B cell (primary cell): ENCODE measurements at places on chromosomes 11 and 22.
A peak's percentile ranks its signal among the peaks of the same experiment; 100 is the strongest.

GRCh38 chr11:100593291-100593690 is 93.8 kb upstream of the ARHGAP42 start:
- no peak for DNase-seq

- DNase-seq = peak; percentile 72
These were observed 55.8 kb downstream of the MS4A13 start for GRCh38 chr11:60570970-60571369.

GRCh38 chr11:128892866-128893565 is 1.9 kb downstream of the KCNJ5 start:
- DNase-seq = no peak

- DNase-seq = no peak
These were observed 2.9 kb downstream of the BIRC3 start for GRCh38 chr11:102320188-102320587.

GRCh38 chr11:130170345-130170744 is 10.8 kb downstream of the ST14 start:
- DNase-seq = no peak

GRCh38 chr11:79113054-79113690 is 327.7 kb downstream of the TENM4 start:
- no peak for DNase-seq

GRCh38 chr22:35749808-35750207 is 32.1 kb downstream of the APOL5 start:
- DNase-seq = peak; percentile 79

GRCh38 chr11:1202776-1203504 is 19.9 kb upstream of the MUC5B start:
- peak; percentile 77 for DNase-seq

- no peak for DNase-seq
These were observed 1.0 kb upstream of the LRFN4 start for GRCh38 chr11:66855574-66856495.

- no peak for DNase-seq
These were observed 688.5 kb downstream of the TBC1D22A start for GRCh38 chr22:47450876-47451475.

DNA sequence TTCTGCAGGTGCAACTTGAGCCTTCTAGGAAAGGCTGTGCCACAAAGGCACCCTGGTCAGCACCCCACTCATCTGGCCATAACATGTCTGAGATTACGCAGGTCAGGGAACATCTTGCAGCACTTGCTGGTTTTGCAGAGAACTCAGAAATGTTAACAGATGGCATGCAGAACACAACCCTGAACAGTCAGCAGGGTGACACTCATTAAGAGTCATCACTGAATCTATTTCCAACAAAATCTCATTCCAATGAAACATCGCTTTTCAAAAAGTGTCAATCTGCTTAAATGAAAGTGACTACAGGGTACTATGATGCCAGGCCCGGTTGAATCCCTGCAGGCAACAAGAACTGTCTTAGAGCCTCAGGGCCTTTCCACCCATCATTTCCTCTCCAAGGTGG is 369.8 kb upstream of the CCDC90B start:
- no peak for DNase-seq

DNA sequence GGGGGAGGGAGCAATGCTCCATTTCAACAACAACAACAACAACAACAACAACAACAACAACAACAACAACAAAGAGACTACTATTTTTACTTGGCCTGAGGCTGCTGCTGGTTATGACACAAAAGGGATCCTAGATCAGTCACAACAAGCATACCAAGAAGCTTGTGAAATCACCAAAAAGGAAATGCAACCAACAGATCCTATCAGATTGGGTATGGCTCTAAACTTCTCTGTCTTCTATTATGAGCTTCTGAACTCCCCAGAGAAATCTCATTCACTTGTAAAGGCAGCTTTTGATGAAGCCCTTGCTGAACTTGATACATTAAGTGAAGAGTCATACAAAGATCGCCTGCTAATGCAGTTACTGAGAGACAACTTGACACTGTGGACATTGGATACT is 10.5 kb upstream of the MS4A2 start:
- no peak for DNase-seq

DNA sequence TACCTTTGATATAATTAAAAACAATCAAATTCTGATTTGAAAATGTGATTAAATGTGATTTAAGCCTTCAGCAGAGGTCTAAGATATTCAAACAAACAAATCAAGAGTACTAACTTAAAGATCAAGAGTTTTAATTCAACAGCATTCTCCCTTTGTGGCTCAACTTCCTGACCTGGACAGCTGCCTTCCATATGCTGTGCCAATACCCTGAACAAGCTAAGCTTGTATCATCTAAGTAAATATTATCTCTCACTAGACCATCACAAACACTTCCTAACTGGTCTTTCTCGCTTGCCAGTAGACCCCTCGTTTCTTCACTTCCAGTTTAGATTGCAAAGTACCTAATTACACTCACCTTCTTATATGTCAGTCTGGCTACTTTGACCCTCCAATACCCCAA is 35.9 kb upstream of the P4HA3 start:
- no peak for DNase-seq

DNA sequence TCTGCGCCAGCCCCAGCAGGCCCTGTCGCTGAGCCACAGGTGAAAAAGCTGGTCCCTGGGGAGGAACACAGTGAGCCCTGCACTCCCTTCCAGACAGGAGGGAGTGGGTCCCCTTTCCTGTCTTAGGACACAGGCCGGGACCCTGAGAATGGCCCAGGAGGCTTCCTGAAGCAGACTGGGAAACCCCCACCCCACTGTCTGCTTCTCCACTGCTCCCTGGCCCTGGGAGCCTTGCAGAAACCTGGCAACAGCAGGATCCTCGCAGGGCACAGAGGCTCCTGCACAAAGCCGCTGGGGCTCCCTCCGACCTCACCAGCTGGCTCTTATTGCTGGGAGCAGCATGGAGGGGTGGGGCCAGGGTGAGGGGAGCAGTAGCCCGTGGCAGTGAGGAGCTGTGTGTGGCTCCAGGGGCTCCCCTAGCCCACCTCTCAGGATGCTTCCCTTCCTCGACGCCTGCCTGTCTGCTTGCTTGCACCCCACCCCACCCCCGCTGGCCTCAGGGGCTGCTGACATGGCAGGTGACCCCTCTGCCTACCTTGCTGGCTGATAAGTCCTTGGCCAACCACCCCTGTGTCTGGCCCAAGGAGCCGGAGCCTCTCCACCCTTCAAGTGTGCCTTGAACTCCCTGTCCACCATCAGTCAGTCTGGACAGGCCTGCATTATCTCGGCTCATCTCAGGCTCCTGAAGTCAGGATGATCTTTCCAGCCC is 72.1 kb upstream of the KCNQ1OT1 start:
- no peak for DNase-seq

DNA sequence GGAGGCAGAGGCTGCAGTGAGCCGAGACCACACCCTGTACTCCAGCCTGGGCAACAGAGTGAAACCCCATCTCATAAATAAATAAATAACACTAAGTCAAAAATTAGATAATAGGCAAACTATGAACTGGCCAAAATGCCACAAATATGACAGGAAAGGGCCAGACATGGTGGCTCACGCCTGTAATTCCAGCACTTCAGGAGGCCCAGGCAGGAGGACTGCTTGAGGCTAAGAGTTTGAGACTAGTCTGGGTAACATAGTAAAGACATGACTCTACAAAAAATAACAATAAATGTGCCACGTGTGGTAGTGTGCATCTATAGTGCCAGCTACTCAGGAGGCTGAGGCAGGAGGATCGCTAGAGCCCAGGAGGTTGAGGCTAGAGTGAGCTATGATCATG is 19.9 kb downstream of the SEC14L6 start:
- DNase-seq = no peak

GRCh38 chr22:43532301-43533155 is 120.7 kb downstream of the MPPED1 start:
- DNase-seq = no peak

- DNase-seq = no peak
These were observed 806 bp upstream of the SMDT1 start for GRCh38 chr22:42078469-42079318.

GRCh38 chr11:49302360-49302759 is 94.0 kb upstream of the FOLH1 start:
- no peak for DNase-seq

GRCh38 chr22:40436505-40437431 is 66.4 kb downstream of the SGSM3 start:
- DNase-seq = peak; percentile 84

DNA sequence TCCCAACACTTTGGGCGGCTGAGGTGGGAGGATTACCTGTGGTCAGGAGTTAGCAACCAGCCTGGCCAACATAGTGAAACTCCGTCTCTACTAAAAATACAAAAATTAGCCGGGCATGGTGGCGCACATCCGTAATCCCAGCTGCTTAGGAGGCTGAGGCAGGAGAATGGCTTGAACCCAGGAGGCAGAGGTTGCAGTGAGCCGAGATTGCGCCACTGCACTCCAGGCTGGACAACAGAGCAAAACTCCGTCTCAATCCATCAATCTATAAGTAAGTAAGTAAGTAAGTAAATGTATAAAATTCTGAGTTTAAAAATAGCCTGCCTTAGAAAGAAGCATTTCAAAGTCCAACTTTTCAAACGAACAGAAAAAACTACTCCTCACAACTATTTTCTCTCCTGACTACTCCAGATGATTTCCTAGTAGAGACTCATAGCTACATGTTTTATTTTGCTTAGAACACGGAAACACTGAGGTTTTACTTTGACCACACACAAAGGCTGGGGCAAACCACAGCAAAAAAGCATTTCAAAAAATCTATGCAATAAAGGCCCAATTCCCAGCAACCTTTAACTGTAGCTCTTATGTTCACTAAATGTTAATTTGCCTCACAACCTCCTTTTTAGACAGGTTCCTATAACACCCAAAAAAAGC is 16.3 kb downstream of the SPTY2D1 start:
- DNase-seq = no peak

DNA sequence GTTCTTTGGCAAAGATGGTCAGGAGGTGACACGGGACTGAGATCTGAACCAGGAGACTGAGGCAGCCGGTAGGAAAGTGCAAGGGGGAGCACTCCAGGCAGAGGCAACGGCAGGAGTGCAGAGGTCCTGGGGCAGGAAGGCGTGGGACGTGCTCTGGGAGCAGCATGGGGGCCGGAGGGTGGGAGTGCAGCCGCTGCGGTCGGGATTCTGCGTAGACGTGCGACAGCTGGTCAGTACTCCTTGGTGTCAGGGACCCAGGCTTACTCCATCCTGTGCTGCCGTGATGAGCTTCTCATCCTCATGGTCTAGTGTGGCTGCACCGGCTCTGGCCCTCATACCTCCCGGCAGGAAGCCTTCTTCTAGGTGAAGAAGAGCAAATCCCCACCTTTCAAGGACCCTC is 16.9 kb upstream of the TRMU start:
- DNase-seq = no peak

GRCh38 chr11:13635804-13636203 is 32.7 kb upstream of the FAR1 start:
- no peak for DNase-seq

DNA sequence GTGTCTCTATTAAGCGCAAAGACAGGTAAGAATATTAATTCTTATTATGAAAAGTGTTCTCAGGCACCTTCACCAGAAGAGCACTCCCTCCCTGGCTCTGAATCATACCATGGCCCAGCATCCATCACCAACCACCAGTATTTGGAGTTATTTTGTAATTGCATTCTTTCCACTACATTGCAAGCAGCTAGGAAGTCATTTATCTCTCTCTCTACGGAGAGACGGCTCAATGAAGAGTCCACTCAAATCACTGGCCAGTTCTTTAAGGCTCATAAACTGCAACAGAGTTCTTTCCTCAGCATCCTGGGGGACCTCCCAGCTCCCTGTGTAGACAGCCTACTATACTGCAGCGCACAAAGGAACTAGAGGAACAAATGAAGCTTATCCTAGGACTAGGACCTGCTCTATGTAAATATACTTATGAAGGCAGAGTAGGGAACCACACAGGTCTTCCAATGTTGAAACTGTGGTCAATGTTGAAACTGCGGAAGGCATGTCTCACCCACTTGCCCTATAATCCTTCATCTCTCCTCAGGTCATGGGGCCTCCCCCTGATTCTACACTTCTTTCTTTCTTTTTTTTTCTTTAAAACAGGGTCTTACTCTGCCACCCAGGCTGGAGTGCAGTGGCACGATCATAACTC is 63.4 kb downstream of the AAMDC start:
- DNase-seq = no peak

DNA sequence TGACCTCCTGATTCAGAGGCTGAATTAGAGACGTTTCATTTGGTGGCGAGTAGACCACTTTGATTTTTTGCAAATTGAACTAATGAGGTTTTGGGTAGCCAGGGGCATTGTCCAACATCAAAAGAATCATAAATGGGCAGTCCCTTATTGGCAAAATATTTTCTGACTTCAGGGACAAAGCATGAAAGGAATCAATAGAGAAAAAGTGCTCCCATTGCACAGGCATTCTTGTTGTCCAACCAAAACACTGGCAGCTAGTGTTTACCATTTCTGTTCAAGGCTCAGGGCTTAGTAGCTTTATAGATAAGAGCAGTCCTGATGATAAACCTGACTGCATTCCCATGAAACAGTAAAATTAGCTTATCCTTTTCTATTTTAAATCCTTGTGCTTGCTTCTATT is 6.4 kb upstream of the CARD16 start:
- no peak for DNase-seq

- no peak for DNase-seq
These were observed 7.6 kb downstream of the CLDN5 start for GRCh38 chr22:19516378-19517170.

DNA sequence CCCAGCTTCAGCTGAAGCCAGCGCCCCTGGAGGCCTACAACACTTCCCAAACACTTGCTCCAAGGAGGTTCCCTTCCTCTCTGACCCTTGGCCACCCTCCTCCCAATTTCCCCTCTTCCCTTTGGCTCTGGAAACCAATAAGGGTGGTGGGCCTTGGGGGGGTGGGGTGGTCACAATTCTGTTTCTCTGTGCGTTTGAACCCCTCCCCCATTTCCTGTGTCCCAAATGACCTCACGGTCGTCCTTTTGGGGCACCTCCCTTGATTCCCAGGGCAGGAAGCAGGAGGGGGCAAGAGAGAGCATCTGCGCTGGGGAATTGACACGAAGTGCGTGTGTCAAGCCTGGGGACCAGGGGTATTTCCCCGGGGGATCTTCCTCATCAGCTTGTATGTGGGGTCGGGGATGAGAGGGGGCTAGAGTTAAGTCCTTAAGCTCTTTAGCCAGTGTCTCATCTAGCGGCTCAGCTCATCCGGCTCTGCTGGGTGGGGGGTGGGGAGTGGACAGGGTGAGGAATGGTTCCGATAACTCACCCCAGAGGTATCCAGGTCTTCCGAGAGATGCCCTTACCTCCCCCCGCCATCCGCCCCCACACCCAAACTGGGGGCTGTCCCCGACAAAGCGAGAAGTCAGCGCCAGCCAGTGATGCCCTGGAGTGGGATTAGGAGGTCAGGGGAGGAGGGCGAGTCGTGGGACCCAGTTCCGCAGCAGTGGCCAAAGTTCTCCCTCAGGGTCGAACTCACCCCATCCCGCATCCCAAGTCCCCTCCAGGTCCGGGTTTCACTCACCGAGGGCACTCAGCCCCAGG is 587 bp downstream of the ESAM start:
- peak; percentile 63 for DNase-seq
